ENCODE measurements at places on chromosomes 7 and 10.

GRCh38 chr10:79034271-79034876 lies 34.4 kb upstream of the ZMIZ1 start:
- DNase-seq: no peak

GRCh38 chr7:135772639-135773222 lies 24.1 kb upstream of the FAM180A start:
- DNase-seq: no peak

DNA sequence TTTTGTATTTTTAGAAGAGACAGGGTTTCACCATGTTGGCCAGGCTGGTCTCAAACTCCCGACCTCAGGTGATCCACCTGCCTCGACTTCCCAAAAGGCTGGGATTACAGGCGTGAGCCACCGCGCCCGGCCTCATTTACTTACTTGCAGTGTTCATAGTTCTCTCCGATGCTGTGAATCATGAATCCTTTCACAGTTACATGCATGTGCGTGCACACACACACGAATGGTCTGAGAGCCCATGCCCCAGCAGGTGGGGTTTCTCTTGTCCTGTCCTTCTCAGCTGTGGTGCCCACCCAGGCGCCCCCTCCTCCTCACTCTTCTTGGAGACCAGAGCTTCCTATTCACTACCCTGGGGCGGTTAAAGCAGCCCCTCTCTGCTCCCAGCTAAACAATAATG lies 50.6 kb downstream of the RBM17 start:
- DNase-seq: no peak

GRCh38 chr10:89100680-89101079 lies 106.4 kb downstream of the CH25H start:
- no peak for DNase-seq

- DNase-seq: no peak
Observed at GRCh38 chr10:49314806-49315205, 15.8 kb downstream of the C10orf71 start.

DNA sequence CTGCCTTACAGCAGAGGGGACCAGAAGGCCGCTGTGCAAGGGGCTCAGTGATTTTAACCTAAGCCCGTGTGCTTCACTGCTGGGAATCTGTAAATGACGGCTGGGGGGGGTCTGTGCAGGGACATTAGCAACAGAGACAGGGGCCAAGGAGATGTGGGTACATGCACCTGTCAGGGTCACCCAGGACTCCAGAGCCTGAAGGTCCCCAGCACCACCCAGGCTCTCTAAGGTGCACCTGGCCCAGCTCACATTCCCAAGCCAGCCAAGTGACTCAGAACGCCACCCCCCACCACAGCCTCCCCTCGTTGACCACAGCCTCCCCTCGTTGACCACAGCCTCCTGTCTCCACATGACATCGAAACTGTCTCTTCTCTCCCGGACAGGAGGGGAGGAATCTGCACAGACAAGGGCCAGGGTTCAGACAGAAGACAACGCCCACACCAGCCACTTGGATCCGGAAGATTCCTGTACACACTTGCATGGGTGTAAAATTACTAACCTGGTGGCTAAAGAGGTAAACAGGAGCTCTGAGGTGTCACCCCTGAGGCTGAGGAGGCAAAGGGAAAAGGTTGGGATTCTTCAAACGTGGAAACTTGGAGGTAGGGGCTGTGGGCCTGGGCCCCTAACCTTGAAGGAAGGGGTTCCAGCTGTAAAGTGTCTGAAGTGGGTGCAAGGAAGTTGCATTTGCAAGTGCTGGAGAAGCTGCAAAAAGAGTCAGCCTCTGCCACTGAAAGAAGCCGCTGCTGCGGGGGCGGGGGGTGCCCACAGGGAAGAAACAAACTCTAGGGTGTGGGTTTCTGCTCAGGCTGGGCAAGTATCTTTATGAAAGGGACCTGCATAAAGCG lies 27.0 kb downstream of the CALML3 start:
- DNase-seq: peak; percentile 27

DNA sequence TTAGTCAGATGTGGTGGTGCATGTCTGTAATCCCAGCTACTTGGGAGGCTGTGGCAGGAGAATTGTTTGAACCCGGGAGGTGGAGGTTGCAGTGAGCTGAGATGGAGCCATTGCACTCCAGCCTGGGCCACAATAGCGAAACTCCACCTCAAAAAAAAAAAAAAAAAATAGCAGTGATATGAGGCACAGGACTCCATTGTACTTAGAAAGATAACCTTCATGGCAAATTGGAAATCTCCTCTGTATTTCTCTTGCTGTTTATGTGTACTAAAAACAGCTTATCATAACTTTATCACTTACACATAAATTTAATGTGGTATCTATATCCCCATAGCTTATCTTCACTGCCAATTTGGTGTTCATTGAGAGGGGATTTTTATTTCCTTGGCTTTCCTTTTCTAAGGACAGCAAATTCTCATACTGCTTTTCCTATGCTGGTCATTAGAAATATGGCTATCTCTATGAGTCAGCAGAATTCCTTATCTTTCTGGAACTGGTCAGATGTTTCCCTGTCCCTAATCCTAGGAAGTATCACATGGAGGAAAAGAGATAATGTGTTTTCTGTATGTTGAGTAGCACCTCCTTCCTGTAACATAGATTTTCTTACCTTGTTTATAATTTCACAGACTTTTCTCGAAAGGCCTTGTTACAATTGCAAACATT lies 40.6 kb upstream of the ZEB1 start:
- DNase-seq: no peak

DNA sequence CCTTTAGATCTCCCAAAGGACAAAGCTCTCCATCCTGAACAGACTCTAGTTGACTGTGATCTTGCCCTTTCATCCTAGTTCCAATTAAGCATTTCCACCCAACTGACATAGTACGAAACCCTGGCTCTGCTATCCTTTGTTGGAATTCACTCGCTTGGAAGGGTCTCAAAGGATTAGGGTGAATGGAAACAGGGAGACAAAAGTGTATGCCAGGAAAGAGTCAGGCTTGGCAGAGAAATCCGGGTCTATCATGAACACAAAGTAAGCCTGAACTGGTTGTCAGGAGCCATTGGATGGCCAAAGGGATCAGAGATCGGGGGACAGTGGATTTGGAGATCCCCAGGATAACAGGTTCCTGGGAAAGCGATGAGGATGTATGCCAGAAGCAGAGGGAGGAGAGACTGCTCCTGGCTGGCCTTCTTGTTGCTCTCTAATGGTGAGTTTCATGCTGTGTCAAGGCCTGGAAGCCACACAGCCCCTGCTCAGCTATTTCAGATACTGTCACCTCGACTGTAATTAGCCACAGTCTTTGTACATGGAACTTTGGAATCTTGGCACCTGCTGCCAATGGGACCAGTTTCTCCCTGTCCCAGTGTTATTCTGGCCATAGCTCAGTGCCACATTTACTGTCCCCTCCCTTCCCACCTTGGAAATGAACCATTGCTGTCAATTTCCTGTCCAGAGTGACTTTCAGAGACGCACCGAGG lies 1168.7 kb upstream of the AUTS2 start:
- DNase-seq: no peak

- no peak for DNase-seq
Observed at GRCh38 chr7:1882451-1882850, 212.4 kb downstream of the ELFN1 start.

- no peak for DNase-seq
Observed at GRCh38 chr7:106966121-106966520, 78.4 kb upstream of the PRKAR2B start.

DNA sequence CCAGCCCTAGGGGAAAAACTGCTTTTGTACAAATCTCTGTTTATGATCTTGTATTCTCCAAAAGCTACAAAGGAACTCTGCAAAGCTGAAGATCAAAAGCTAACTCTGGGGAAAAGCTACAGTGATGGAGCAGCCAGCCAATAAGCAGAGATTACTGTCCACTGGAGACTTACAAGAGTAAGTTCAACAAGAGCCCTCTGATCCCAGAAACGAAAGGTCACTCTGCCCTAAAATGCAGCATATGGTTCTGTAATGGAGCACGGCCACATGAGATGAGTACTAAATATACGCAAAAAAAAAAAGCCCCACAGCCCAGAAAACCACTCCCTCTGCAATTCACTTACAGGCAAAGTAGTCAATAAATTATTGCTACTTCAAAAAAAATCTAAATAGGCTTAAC lies 60.1 kb downstream of the ERCC6 start:
- no peak for DNase-seq

- DNase-seq: no peak
Observed at GRCh38 chr7:137751361-137752009, 95.3 kb downstream of the DGKI start.

DNA sequence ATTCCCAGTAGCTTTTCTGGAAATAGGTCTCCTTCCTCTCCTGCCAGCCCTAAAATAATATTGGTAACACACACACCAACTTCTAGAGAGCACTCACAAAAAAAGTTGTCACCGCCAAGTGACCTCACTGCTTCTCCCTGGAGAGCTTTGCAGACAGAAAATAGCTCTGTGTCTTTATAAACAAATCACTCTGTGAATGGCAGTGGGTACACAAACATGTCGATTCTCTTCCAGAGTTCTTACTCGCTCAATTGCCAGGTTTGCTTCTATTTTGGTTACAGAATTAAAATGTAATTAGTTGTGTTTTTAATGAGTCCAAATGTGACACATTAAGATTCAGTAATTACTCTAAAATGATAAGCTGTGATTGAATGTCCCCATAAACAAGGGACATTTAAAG lies 649.2 kb upstream of the C7orf33 start:
- DNase-seq: no peak

DNA sequence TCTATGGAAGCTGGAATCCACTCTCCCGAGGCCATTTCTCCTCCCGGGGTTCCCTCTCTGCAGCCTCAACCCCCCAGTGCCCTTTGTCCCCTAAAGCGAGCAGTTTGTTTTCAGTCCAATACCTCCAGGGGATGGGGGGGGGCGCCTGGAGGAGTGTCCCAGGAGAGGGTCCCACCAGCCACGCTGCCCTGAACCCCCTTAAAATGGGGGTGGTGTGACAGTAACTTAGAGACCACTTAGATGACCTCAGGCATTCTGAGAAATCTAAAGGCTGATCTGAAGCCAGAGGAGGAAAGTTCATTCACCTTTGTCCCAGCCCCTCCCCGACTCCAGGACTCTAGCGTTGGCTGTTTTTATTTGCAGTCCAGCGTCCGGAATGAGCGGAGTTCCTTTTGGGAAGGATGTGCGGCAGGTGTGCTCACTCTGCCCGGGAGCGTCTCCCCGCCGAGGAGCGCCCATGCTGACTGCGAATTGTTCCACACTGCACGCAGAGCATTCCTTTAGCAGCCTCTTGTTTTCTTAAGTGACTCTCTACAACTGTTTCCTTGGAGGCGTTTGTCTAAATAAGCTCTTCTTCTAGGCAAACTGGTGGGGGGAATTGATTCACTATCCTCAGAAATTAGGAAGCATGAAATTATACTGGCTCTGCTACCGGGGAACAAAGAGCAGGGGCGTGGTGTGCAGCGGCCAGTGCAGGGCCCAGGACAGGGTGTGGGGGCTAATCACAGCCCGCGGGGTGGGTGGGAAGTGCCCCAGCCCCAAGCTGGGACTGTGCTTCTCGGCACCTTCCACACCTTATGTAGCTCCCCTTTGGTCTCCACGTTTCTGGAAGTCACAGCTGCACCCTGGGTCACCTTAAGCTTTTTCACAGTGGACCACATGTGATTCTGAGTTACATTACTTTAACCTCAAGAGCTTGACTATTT lies 46.3 kb downstream of the SYPL1 start:
- DNase-seq: no peak

DNA sequence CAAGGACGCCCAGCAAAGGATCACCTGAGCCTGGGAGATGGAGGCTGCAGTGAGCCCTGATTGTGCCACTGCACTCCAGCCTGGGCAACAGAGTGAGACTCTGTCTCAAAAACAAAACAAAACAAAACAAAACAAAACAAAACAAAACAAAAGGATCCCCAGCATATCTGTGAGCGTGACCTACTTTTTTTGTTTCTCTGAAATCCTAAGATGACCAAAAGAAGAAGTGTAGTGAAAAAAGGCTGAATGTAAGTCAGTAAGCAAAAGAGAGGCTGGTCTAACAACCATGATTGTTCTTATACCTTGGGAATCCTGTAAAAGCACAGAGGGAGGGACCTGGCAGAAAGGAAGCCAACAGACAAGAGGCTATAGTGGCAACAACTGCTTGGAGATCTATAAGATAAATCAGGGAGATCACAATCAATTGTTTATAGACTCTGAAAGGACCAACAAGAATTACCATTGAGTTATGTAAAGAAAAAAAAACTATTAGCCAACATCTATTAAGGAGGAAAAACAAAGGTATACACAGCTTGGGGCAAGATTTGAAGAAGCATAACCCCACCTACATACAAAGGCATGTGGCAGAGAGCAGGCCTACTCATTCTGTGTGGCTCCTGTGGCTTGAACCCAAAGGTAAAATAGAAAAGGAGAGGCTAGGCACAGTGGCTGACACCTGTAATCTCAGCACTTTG lies 255.2 kb upstream of the KLF14 start:
- DNase-seq: no peak

DNA sequence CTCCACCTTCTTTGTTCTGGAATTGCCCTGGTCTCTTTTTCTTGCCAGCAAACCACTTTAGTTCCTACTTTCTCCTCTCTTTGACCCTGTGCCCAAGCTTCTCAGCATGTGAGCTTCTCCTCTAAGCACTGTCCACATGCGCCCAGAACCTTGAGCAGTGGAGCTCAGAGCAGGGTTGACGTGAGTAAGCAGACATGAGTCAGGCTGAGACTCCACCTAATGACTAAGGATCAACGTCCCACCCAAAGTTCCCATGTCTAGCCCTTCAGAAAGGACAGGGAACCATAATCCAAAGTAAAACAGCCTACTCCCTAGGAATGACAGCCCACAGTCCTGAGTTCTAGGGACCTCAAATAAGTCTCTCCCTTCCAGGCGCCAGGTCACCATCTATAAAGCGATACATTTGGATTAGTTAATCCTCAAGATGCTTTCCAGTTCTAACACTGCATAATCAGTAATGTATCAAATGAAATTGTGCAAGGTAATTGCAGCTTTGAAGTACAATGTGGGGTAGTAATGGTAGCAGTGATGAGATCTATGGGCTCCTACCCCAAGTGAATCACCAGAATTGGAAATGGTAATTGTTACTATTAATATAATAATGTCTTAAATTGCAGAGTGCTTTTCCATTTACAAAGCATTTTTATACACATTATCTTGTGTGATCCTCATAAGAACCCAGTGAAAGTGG lies 44.5 kb downstream of the KCNMA1 start:
- DNase-seq: no peak

DNA sequence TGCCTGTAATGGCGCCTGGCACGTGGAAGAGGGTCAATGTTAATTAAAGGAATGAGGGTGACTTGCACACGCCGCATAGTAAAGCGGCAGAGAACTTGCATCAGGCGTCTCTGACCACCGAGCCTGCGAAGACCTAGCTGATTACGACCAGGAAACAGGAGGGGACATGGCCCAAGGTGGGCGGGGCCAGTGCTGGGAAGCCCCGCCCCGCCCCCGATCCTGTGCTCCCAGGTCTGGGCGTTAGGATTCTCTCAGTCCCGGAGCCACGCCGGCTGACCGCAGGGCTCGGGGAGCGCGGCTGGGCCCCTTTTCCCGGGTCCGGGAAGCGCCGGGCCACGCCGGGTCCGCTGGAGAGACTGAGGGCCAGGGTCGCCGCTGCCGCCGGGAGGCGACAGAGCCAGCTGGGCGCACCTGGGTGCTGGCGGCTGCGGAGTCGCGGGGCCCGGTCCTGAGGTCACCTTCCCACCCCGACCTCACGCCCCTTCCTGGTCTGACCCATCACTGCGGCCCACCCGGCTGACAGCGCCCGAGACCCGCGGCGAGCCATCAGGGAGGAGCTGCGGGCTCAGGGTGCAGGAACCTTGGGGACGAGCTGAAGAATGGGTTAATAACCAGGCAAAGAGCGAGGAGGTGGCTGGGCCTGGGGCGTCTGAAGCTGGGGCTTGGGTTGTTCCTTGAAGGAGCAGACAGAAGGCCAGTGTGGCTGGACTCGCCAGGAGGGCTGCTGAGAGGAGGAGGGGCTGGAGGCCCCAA lies 23.0 kb upstream of the GRID1 start:
- no peak for DNase-seq

- no peak for DNase-seq
Observed at GRCh38 chr7:142690554-142691182, 58.6 kb upstream of the PRSS1 start.

All from stimulated activated CD8-positive, alpha-beta memory T cell treated with anti-CD3 and anti-CD28 coated beads, Interleukin-12 subunit alpha, Interleukin-12 subunit beta, amount 100 ng/mL, for 4 hours (primary cell).